ENCODE measurements at places on chromosomes 7 and 10.

DNA sequence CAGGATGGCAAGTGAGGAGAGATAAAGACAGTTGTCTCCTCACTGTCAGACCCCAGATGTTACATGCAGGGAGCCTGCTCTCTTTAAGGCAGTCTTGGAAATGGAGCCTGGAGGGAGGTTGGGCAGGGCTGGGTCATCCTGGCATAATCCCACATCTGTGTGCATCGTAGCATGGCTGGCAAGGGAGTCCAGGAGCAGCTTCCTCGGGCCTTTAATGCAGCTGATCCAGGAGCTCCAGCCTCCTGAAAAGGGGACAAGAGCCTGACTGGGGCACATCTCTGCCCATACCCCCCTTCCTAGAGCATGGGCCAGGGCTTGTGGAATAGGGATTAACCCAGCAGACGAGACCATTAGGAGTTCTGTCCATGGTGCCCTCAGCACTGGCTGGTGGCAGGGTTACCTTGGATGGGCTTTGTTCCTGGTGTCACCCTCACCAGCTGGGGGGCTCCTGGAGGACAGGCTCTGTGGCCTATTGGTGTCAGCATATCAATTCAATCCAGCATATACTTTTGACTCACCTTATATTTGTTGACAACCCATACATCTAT is 34.9 kb downstream of the TBATA start:
- H3K4me3 ChIP-seq = no peak overlapping the region
- H3K27ac ChIP-seq = no peak overlapping the region
- no peaks in the 10 kb centered on the region for H3K4me1 ChIP-seq

GRCh38 chr7:46257761-46258448 is 336.8 kb upstream of the IGFBP3 start:
- DNase-seq = no peak
- H3K4me3 ChIP-seq = no peak overlapping the region
- no peaks in the 10 kb centered on the region for H3K27me3 ChIP-seq
- H3K36me3 ChIP-seq = no peaks in the 10 kb centered on the region
- H3K4me1 ChIP-seq = no peaks in the 10 kb centered on the region
- H3K27ac ChIP-seq = no peak overlapping the region

DNA sequence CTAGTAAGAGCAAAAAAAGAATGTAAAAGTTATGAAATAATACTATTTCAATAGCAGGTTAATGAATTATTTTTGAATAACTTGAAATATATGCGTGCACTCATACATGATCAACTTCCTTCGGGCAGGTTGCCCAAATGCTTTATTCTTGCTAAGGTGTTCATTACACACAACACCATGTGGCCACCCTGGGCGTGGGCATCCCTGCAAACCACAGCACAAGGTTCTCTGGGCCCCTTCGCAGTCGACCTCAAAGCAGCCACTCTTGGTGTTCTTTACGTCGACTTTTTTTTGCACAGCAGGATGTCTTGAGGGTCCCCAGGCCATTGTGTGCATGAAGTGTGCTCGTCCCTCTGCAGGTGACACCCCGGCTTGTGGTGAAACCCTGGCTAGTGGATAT is 300.7 kb upstream of the PITRM1 start:
- no peak overlapping the region for H3K4me3 ChIP-seq
- peaks cover 12% of the 10 kb centered on the region for H3K27me3 ChIP-seq
- peaks cover 32% of the 10 kb centered on the region for H3K4me1 ChIP-seq
- no peak for DNase-seq

DNA sequence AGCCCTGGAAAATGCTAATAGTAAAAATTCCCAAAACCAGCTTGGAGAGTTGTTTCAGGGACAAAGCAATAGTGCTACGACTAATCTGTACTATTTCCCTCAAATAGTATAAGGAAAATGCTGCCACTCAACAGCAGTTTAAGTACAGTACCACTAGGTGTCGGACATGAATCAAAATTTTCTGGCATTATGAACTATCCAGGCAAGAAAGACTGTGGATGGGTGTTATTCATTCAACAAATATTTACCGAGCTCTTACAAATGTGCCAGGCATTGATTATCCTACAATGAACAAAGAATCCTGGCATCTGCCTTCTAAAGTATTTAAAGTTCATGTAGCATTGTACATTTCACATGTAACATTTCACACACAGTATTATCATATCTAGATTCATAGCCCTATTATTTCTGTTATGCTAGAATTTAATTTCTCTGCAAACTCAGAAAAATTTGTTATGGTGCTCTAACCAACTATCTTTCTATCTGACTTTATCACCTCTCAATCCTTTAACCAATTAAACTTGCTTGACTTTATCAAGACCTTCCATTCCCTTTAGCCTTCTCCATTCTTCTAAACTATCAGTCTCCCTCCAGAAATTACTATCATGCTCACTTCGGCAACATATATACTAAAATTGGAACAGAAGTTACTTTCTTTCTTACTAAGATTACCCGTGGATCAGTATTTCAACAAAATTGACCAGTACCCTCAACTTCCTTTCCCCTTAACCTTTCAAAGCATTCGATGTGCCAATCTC is 80.6 kb downstream of the ARHGAP21 start:
- DNase-seq = no peak
- no peaks in the 10 kb centered on the region for H3K36me3 ChIP-seq
- no peaks in the 10 kb centered on the region for H3K27me3 ChIP-seq
- peaks cover 2% of the 10 kb centered on the region for H3K4me1 ChIP-seq

- H3K4me3 ChIP-seq = no peak overlapping the region
- H3K4me1 ChIP-seq = no peaks in the 10 kb centered on the region
- DNase-seq = no peak
- no peaks in the 10 kb centered on the region for H3K27me3 ChIP-seq
- H3K27ac ChIP-seq = no peak overlapping the region
- no peaks in the 10 kb centered on the region for H3K36me3 ChIP-seq
These were observed 624.2 kb downstream of the ACTR3B start for GRCh38 chr7:153383781-153384180.

DNA sequence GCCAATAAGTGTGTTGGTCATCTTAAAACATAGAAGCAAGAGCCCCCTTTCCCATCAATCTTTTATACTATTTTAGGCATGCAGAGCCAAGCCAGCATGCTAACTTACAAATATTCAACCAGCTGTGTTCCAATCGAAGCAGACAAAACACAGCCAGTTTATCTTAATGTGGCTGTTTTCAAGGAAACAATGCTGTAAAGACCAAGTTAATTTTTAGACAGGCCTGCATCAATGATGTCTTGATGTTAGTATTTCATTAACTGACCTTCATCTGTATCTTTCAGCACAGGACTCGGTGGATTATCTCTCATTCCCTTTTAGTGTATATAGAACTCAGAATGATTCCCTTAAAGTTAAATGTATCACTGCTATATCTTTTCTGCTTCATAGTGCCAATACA is 262.0 kb upstream of the ZWINT start:
- no peak for DNase-seq
- H3K27ac ChIP-seq = no peak overlapping the region
- no peaks in the 10 kb centered on the region for H3K4me1 ChIP-seq
- no peak overlapping the region for H3K4me3 ChIP-seq
- H3K27me3 ChIP-seq = no peaks in the 10 kb centered on the region

- no peaks in the 10 kb centered on the region for H3K27me3 ChIP-seq
- DNase-seq = no peak
- H3K4me1 ChIP-seq = no peaks in the 10 kb centered on the region
- H3K36me3 ChIP-seq = peaks cover 16% of the 10 kb centered on the region
These were observed 129.1 kb upstream of the AMPH start for GRCh38 chr7:38760226-38760625.

- H3K36me3 ChIP-seq = no peaks in the 10 kb centered on the region
- no peaks in the 10 kb centered on the region for H3K27me3 ChIP-seq
- no peaks in the 10 kb centered on the region for H3K4me1 ChIP-seq
- H3K4me3 ChIP-seq = no peak overlapping the region
- no peak overlapping the region for H3K27ac ChIP-seq
These were observed 261.4 kb downstream of the RELN start for GRCh38 chr7:103727982-103728610.

DNA sequence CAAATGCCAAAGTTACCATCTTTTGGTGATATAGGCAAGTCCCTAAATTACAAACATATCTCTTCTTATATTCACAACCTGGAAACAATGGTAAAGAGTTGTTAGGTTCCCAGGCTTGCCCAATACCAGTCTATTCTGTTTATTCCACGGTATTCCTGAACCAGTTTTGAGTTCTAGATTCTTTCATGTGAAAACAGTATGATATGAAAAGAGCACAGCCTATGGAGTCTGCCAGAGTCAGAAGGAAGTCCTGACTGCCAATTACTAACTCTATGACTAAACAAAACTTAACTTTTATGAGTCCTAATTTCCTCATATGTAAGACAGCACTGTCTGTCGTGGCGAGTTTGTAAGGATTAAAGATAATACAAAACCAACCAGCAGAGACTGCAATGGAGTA is 5.6 kb downstream of the ABI1 start:
- no peaks in the 10 kb centered on the region for H3K27me3 ChIP-seq
- DNase-seq = no peak
- H3K4me3 ChIP-seq = no peak overlapping the region
- H3K36me3 ChIP-seq = peaks cover 23% of the 10 kb centered on the region
- H3K4me1 ChIP-seq = peaks cover 50% of the 10 kb centered on the region
